ENCODE measurements at places on chromosomes 16 and 17. TPM values are rescaled to one million over a fixed set of nuclear protein-coding genes. Genes with fewer than 3 reads are reported as not detected.

DNA sequence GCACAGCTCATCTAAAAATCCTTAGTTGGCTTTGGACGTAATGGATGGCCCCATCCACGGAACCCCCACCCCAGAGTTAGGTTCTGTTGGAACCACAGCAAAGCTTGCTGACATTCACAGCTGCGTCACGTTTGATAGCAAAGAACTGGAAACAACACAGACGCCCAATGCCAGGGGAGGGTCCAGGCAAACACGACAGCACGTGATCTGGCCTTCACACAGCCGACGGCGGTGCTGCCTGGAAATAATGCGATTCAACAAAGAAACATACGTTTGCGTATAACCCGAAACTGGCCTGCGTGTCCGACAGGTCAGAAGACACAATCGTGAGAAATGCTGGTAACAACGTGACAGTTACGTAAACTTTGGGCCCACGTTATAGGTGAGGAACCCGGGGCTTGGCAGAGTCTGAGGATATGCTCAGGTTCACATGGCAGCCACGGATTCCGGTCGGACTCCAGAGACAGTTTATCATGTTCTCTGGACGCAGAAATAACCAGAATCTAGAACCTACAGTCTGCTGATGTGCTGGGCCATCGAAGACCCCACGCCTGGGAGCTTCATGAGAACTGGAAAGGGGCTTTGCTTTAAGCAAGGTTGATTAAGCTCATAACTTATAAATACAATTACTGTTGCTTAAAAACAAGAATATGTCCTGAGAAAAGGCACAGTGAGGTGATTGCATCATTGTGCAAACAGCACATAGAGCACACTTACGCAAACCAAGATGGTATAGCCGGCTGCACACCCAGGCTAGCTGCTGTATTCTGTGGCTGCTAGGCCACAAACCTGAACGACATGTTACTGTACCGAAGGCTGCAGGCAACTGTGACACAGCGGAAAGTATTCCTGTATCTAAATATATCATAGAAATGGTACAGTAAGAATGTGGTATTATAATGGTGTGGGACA, 70.4 kb downstream of the RPH3AL start:
- no peak for DNase-seq

GRCh38 chr16:27779641-27780164, 229.8 kb downstream of the KATNIP start:
- peak; percentile 33 for DNase-seq

The DPEP2 gene
- total RNA-seq, result not detected

DNA sequence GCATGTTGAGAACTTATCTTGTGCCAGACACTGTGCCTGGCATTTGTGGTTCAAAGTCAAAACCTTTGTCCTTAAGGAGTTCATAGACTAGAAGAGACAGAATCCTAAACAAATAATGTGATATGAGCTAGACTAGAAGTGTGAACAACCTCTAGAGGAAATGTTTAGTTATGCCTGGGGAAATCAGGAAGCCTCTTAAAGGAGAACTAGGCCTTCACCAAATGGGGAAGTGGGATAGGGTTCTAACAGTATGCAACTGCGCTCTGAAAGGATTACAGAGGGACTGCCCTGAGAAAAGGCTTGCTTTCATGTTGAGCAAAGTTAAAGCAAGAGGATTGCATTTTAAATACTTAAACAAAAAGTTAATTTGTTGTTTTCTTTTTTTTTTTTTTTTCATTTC, 4.9 kb downstream of the RUNDC1 start:
- no peak for DNase-seq

GRCh38 chr16:502179-502943, 25.2 kb upstream of the CAPN15 start:
- DNase-seq, result no peak

- no peak for DNase-seq
These were observed 65.6 kb downstream of the PRKCB start for GRCh38 chr16:23901178-23902033.

GRCh38 chr17:17361543-17361866, 58.3 kb downstream of the NT5M start:
- DNase-seq, result no peak

GRCh38 chr17:17789410-17789809, 47.4 kb downstream of the SREBF1 start:
- no peak for DNase-seq

Measured in fibroblast of villous mesenchyme (primary cell).